ENCODE measurements at places on chromosomes 3 and 15.
A peak's percentile ranks its signal among the peaks of the same experiment; 100 is the strongest.

GRCh38 chr3:109346770-109347295, 9.5 kb upstream of the DPPA4 start:
- no peak for DNase-seq

DNA sequence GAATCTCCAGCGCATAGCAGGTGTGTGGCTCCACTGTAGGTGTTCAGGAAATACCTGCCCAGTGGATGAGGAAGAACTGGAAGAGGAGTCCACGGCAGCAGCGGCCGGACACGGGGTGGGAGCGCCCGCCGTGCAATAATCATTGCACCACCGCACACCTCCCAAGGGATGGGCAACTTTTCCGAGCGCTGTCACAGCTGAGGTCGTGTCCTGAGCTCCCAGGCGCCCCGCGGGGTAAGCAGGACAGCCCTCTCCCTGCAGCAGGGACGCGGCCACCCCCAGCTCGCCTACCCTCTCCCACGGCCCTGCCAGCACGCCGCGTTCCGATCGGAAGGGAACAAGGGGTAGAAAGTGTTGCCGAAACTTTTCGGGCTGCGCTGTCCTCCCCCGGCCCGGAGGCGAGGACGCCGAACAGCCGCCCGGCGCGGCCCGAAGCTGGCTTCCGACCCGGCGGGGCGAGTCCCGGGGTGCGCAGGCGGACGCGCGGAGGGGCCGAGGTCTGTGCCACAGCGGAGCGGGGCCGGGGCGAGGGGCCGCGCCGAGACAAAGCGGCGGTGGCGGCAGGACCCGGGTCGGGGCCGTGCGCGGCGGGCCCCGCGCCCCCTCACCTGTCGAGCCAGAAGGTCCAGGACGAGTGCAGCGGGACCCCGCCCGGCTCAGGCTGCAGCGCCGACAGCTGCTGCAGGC, 475 bp downstream of the EIF4E3 start:
- DNase-seq, result peak; percentile 19

GRCh38 chr3:23691357-23691895, 114.3 kb upstream of the UBE2E1 start:
- no peak for DNase-seq

DNA sequence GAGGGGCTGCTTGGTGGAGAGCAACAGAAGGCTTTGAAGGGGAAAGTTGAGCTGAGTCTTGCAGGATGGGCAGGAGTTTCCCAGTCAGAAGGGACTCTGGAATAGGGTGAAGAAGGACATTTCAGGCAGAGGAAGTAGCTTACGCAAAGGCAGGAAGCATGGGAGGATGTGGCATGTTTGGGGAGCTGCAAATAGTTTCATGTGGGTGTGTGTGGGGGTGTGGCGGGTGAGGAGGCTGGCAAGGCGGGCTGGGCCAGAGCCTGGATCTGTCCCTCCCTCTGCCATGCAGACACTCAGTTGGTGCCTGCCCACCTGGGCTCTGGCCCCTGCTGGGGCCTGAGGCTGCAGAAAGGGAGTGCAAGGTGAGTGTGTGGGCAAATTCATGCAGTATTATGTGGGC, 10.4 kb downstream of the TEX264 start:
- DNase-seq, result no peak

- DNase-seq, result no peak
Measured at GRCh38 chr3:70646635-70647034, 334.2 kb upstream of the MDFIC2 start.

DNA sequence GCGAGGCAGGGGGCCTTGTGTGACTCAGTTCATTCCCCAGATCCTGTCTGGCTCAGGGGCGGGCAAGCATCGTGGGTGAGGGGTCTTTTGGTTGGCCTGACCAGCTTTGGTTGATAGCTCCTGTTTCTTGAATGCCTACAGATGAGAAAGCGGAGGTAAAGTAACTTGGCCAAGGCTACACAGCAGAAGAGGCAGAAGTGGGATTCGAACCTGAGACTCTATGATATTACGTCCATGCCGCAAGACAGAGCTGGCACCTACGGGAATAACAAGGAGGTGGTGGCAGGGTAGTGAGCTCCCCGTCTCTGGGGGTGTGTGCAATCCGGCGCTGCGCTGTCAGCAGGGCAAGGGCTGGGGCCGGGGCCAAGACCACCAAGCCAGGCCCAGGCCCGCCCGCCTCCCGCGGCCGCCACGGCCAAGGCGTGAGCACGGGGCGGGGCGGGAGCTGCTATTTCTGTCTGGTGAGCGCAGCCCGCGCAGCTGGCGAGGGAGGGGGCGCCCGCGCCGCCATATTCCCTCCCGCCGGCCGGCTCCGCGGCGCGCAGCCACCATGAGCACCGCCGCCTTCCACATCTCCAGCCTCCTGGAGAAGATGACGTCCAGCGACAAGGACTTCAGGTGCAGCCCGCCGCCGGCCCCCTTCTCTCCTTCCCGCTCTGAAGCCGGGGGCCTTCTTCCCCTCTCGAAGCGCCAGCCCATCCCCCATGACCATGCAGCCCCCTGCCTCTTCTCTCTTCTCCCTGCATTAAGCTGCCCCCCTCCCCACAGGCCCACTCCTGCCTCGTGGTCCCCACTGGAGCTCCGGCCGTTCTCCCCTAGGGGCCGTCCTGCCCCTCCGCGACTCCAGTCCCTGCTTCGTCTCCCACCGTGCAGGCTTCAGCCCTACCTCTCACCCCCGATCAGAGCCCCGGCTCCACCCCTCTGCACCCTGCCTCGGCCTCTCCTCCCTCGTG, at the start of gene CAND2:
Gene CAND2 (plus strand): TSS at position 510 of the 953 bp plus-strand sequence. CDS start 41 bp downstream, at position 551.
- DNase-seq, result peak; percentile 31

DNA sequence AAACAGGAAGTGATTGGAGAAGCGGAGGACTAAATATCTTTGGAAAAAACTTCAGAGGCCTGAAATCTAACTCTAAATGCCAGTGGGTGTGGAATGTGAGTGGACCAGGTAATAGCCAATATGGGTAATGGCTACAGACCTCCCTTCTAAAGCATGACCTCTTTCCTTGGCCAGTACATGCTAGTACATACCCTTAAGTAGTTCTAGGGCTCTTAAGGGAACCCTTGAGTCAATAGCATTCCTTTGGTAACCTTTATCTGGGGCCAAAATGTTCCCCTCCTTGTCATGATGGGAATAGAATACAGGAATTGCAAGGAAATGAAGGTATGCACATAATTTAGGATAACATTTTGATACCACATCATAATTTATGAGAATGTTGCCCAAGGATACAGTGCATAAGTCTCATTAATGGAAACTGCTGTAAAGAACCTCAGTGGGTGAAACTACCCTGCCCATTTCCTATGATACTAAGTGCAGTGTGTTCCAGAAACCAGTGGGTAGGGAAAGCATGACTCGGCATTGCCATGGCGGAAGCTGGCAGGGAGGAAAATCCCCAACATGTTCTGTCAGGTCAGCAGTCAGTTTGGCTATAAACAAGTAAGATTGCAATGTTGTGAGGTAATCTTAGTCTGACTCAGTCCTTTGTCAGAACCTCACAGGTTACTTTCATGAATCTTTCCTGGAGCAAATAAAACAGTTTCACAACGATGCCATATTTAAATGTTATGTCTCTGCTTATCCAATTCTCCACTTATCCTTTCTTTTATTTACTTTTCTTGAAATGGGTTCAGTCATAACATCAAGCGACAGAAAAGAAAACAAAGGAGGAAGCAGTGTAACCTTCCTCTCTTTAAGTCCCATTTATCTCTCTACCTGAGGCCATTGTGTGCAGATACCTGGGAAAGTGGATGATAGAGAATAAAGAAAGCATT, 23.5 kb upstream of the RAP2B start:
- peak; percentile 35 for DNase-seq

- no peak for DNase-seq
Measured at GRCh38 chr3:87835236-87835635, 223.6 kb downstream of the CGGBP1 start.

DNA sequence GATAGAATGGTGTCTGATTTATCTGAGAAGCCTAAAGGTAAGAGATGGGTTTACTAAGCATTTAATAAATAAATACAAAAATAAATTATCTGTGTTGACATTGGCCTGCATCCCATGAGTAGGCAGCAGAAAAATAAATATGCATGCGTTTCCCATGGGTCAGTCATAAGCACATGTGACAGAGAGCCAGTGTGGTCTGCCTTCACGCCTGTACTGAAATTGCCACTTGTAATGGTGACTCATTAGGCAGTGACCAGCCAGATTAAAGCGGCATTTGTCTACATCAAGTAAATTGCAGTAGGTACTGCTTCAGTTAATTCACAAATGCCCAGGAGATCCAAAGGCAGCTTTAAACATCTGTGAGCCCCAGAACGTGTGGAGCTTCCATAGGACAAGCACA, 399.6 kb downstream of the NAALADL2 start:
- DNase-seq, result no peak

GRCh38 chr15:60729850-60730458, 251.0 kb upstream of the ICE2 start:
- peak; percentile 10 for DNase-seq

- no peak for DNase-seq
Measured at GRCh38 chr3:131688370-131688769, 185.6 kb upstream of the MRPL3 start.

GRCh38 chr15:88644741-88645140, 5.9 kb downstream of the ISG20 start:
- DNase-seq, result no peak

GRCh38 chr15:26615927-26616302, 157.0 kb downstream of the GABRB3 start:
- DNase-seq, result no peak

- no peak for DNase-seq
Measured at GRCh38 chr3:188510366-188510765, 356.4 kb downstream of the LPP start.

GRCh38 chr3:127443581-127444375, 146.8 kb downstream of the TPRA1 start:
- no peak for DNase-seq

GRCh38 chr3:72274493-72275330, 489.8 kb upstream of the PROK2 start:
- DNase-seq, result no peak

DNA sequence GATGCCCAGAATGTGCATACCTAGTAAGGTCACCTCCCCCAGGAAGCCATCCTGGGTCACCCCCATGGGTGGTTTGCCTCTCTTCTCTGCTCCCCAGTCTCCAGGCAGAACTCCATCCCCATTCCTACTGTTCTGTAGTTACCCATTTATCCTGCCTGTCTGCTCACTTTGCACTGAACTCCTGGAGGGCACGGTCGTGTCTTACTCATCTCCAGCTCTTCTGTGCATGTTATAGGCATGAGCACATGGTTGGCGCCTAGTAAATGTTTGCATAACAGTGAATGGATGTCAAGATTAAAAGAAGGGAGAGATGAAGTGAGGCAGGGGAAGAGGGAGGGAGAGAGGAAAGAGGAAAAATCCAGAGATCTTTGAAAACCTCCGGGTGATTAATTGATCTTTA, 208.4 kb upstream of the TRIM42 start:
- DNase-seq, result no peak
